Central memory CD4-positive, alpha-beta T cell (primary cell): ENCODE measurements at places on chromosomes 12 and 14.

- DNase-seq: no peak
Measured at GRCh38 chr14:50943943-50944646, at the start of gene PYGL. Gene PYGL, minus strand, starts transcription at chr14:50944483. Its CDS starts 80 bp downstream, at chr14:50944403.

DNA sequence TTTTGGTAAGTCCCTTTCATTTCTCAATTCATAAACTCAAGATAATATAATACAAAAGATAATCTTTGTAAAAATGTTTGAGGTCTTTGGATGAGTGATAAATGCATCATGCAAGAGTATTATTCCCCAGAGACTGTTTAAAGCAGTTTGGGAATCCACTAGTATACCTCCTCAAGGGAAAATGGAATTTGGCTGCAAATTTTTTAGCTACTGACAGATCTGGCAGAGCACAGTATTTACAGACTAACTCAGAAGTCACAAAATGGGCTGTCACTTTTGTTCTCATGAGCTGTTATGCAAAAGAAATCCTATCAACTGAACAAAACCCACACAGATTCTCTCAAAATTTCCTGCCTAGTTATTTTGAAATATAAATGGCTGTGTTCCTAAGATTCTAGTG lies 9.9 kb downstream of the SPIC start:
- no peak for DNase-seq

GRCh38 chr14:105864116-105864515 lies 337.7 kb downstream of the TMEM121 start:
- no peak for DNase-seq

DNA sequence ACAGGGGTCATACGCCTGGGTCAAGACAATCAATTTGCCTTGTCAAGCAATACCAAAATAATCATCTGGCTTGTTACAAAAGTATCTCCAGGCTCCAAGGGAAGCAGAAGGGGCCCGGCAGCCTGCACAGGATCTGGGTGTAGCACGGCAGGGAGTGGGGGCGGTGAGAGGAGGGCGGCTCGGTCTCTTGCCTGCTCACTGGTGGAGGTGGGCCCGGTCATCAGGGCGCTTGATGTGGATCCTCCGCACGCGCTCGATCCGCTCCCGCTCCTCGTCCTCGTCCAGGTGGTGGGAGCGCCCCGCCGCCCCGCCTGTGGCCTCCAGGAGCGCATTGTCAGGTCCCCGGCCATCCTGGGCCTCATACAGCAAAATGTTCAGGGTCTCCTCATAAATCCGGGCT lies 25.7 kb downstream of the KCTD10 start:
- DNase-seq: no peak

DNA sequence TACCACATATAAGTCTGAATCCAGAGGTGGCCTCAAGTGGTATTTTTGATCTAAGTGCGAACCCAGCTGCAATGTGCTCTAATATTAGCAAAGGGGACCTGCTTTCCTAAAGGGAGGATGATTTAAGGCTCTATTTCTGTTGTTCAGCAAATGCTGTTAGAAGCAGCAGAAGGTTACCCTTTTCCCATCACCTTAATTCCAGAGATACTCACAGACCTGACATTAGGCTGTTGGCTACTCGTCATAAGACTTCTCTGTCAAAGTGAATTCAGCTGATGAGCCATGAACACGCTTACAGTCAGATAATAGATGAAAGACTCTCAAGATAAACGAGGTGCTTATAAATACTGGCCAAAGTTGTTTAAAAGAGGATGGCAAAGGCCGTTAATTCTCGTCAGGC lies 308.7 kb upstream of the DDHD1 start:
- DNase-seq: no peak

DNA sequence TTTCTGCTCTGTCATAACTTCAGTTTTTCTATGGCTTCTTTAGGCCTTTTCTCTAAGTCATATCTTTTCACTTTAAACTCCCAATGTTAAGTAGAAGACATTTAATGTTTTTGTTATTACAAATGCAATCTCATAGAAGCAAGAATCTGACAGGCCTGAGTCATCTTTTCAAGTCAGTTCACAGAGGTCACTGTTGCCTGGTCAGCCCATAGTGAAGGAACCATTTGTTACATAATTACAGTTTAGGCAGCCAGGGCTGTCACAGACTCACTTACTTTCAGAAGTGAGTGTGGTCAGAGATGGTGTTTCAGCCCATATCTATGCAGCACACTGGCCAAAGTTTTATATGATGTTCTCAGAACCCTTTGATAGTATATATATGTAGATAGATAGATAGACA lies 46.5 kb downstream of the CCER1 start:
- DNase-seq: no peak
